ENCODE measurements at places on chromosomes 1 and 21.
A peak's percentile ranks its signal among the peaks of the same experiment; 100 is the strongest.

- DNase-seq, result no peak
Observed at GRCh38 chr1:155833665-155834295, 23.2 kb downstream of the GON4L start.

GRCh38 chr1:220184506-220184905 is 87.7 kb downstream of the RAB3GAP2 start:
- no peak for DNase-seq

DNA sequence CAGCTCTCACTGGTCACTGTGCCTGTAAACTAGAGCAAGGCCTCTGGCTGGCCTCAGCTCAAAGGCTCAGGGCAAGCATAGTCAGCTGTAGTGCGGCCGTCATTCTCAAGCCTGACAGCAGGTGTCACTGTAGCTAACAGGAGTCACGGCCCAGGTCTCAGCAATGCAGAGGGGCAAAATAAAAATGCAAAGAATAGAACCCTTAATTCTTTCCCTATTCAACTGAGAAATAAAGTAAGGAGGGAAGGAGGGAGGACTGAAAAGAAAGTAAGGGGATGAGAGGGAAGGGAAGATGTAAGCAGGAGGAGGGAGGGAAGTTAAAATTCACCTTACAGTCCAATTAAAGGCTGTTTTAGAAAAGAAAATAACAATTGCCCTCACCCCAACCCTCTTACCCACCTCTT is 106.1 kb downstream of the KIAA0319L start:
- DNase-seq, result peak; percentile 36

DNA sequence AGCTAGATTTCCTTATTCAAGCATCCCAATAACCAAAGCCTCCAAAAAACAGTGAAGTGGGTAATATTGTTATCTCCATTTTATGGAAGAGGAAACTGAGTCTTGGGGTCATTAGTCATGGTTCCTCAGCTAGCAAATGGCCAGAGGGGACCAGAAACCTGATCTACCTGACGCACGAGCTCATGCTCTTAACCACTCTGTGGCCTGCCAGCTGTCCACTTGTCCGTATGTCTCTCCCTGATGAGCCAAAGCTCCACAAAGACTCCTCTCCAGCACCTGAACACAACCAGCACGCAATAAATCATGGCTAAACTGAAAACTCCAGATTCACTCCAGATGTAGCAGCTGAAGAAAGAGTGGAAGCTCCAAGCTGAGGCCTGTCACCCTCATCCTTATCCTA is 5.8 kb downstream of the CAPN8 start:
- no peak for DNase-seq

DNA sequence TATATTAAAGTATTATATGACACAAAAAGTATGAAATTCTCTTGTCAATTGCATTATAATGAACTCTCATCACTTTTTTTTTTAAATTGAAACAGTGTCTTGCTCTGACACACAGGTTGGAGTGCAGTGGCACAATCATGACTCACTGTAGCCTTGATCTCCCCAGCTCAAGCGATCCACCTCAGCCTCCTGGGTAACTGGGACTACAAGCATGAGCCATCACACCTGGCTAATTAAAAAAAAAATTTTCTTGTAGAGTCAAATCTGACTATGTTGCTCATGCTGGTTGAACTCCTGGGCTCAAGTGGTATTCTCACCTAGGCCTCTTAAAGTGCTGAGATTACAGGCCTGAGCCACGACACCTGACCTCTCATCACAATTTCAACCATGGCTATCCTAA is 259.3 kb downstream of the S1PR1 start:
- DNase-seq, result no peak

DNA sequence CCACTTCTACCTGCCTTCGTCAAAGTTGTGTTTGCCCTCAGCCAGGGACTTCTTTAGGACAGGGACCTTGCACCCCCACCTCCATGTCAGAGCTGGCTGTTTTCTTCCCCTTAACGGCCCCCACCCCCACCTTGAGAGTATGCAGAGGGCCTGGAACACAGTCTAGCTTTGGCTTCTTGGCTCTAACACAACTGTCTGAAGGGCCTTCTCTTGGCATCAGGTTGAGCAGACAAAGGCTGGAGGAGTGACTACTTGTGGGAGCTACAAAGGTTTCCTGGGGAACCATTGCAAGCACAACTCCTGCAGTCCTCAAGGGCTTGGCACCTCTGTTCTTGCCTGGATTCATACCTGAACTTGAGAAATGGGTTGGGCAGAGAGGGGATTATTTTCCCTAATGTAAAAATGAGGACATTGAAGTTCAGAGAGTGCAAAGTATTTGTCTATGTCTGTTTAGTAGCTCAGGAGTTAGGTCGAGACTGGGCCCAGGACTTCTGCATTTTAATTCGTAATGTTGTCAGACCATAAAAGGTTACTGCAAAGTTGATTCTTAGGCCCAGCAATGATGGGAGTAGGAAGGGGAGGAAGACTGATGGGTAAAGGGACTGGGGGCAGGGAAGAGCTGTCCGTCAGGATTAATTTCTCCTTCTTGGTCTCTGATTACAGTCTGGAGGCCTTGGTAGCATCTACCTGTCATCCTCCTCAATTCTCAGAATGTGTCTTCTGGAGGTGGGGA is 2.6 kb downstream of the CYP4B1 start:
- DNase-seq, result no peak

DNA sequence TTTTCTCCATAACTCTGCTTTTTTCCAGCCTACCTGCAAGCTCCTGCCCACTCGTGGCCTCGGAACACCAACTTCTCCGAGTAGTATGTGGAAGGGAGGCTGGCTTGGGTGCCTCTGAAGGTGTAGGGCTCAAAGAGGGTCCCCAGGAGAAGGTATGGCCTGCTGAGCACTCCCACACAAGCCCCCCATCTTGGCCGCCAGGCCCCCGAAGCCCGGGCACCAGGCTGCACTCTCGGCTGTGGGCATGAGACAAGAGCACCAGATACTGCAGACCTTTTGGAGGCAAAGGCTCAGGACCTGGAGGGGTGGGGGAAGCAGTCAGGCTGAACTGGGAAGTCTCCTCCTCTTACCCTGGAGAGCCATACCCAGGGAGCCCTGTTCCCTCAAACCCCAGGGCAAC is 1.7 kb downstream of the ZNF692 start:
- DNase-seq, result no peak

GRCh38 chr1:9250411-9251381 is 16.1 kb downstream of the H6PD start:
- DNase-seq, result no peak

- no peak for DNase-seq
Observed at GRCh38 chr1:186291271-186291670, 83.8 kb downstream of the TPR start.

GRCh38 chr1:159949981-159950381 is 4.1 kb downstream of the SLAMF9 start:
- no peak for DNase-seq

DNA sequence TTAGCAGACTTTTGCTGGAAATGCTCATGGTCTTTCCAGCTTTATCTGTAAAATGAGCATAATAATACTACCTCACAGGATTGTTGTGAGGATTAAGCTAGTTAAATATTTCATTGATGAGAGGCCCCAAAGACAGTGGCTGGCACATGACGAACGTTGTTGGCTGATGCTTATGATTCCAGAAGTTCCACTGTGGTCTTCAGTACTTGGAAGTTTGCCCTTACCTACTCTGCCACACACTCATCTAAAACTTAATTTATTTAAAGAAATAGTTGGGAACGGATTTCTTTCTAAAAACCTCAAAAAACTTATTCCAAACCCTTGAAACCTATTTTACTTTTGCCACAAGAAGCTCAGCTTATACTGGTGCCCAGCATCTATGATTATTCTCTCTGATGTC is 170.7 kb downstream of the DHRS3 start:
- DNase-seq, result no peak

DNA sequence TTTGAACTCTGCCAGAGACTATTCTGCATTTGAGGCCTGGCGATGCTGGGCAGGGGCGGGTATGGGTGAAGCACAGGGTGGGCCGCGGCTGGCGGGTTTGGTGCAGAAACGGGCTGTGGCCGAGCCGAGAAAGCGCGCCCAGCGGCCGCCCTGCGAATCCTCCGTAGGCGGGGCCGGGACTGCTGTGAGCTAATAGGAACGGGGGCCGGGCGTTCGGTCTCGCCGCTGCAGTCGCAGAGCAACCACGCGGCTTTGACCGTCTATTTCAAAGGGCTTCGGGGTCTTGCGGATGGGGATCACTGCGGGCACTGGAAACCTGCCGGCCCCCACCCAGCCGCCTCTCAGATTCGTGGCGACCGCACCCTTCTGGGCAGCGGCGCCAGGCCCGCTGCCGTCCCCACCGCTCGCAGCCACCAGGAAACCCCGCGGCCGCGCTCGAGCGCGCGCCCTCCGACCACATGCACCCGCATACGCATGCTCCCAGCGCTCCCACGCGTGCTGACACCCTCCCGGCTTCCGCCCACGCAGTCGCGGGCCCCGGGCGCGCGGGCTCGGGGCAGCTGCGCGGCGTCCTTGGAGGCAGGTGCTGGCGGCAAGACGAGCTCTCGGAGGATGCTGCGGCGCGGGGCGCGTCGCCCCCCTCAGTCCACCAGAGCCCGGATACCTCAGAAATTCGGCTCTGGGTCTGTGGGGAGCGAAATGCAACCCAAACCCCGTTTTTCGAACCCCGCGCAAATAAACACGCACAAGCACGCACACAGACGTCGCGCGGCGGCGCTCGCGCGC is 32.6 kb downstream of the DNTTIP2 start:
- DNase-seq, result peak; percentile 85

- no peak for DNase-seq
Observed at GRCh38 chr1:150365941-150366340, 2.0 kb downstream of the RPRD2 start.

DNA sequence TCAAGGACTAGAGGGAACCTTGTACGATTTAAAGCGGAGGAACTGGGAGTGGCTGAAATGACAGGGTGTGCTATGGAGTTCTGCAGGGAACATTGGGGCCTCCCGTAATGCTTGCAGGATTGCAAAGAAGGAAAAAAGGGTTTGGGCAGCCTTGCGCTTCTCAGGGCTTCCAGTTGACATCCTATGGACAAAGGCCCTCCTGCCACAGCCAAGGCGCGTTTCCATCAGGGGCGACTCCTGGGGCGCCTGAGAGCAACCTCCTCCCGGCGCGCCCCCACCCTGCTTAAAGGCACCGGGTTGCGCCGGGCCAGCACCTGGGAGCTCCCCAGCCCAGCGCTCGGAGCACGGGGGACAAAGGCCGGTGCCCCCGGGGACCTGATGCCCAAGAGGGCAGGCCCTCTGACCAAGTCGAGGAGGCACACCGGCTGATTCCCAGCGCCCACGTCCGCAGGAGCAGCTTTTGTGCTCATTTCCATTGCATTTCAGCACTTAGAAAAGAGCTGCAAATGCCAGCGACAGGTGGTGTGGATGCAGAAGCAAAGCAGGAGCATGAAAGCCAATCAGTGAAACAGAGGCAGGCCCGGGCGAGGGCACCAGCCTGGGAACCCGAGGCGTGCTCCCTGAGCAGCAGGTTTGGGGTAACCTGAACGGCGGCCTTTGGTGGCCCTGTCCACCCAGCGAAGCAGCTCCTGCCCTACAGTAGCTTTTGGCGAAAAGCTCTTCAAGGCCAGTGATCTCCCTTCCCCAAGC is 17.6 kb upstream of the RNF187 start:
- DNase-seq, result no peak

Data from stimulated activated naive B cell treated with anti-CD40 and anti-IgM and Interleukin-4, amounts not matched to agents 10 μg/mL and 1 μg/mL and 100 μg/mL, for 72 hours (primary cell).